ENCODE measurements at places on chromosomes 2 and 18. TPM values are rescaled to one million over a fixed set of nuclear protein-coding genes. Genes with fewer than 3 reads are reported as not detected.

DNA sequence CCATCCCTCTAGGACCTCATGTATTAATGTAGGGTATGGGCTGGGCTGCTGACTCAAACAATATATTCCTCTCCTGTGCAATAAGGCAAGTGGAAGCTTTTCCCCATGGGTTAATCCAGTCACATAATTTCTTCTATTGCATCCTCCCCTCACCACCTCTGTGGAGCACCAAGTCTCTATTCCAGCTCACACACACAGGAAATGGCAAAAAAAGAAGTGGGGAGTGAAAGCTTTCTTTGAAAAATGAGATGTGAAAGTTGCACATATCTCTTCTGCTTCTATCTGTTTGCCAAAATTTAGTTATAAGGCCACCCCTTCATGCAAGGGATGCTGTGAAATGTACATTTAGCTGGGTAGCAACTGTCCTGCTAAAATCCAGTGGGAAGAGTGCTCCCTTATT is 121.3 kb downstream of the CDC42EP3 start:
- no peak overlapping the region for H3K4me3 ChIP-seq
- H3K27ac ChIP-seq, result no peak overlapping the region
- H3K27me3 ChIP-seq, result no peaks in the 10 kb centered on the region
- H3K36me3 ChIP-seq, result no peaks in the 10 kb centered on the region

GRCh38 chr2:101112772-101113157 is 38.4 kb downstream of the TBC1D8 start:
- H3K4me3 ChIP-seq, result peak overlapping the region; percentile 49
- peaks cover 51% of the 10 kb centered on the region for H3K4me1 ChIP-seq
- peak overlapping the region; percentile 88 for H3K27ac ChIP-seq
- peaks cover 3% of the 10 kb centered on the region for H3K27me3 ChIP-seq

DNA sequence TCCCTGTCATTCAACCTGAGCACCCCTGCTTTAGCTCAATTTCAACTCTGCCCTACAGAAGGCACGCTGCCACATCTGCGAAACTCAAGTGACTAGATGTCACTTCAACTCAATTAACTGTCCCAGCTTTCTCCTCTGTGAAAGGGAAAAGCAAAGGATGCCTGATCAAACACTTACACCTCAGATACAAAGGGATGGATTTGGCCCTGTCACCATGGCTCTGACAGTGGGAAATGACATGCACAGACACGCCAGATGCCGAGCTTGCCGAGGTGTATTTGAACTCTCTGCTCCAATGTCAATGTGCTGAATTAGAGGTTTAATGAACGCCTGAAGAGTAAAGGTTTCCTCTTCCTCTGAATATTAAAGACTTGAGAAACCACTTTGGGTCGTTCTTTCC is 481.1 kb downstream of the CBLN2 start:
- H3K36me3 ChIP-seq, result no peaks in the 10 kb centered on the region
- no peak overlapping the region for H3K4me3 ChIP-seq
- H3K4me1 ChIP-seq, result no peaks in the 10 kb centered on the region
- H3K27ac ChIP-seq, result no peak overlapping the region
- H3K27me3 ChIP-seq, result no peaks in the 10 kb centered on the region
- no peak for DNase-seq

DNA sequence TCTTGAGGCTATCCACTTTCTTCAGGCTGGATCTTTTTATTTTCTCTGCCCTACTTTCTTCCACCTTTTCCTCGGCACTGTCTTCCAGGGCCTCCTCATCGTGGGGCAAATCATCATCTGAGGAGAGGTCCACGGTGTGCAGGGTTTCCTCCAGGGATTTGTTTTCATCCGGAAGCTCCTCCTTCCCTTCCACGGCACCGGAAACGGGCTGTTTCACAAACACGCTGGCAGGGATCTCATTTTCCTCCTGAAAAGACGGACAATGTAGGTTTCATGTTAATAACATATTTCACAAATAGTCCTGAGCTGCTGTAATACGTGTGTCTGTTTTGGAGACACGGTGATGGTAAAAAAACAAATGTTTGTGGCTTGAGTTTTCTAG is 10.4 kb downstream of the CAVIN2 start:
- H3K27me3 ChIP-seq, result no peaks in the 10 kb centered on the region
- no peak overlapping the region for H3K27ac ChIP-seq
- no peak for DNase-seq
- no peaks in the 10 kb centered on the region for H3K36me3 ChIP-seq

DNA sequence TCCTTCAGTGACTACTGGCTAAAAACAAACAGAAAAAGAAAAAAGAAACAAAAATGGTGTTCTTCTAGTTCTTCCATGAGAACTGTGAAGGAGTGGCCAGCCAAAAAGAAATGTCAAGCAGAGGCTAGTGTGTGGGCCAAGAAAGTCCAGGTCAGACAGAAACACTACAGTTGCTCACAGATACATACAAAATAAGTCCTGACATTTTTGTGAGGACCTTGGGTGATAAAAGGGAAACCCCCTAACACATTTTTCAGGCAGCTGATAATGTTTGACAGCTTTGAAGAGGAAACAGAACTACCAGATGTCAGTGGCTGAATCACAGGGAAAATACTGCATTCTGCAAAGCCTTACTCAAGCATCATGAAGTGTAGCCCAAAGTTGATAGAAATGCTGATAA is 28.1 kb downstream of the ARHGAP25 start:
- peaks cover 22% of the 10 kb centered on the region for H3K4me1 ChIP-seq
- H3K27ac ChIP-seq, result no peak overlapping the region
- no peaks in the 10 kb centered on the region for H3K27me3 ChIP-seq
- H3K36me3 ChIP-seq, result no peaks in the 10 kb centered on the region

DNA sequence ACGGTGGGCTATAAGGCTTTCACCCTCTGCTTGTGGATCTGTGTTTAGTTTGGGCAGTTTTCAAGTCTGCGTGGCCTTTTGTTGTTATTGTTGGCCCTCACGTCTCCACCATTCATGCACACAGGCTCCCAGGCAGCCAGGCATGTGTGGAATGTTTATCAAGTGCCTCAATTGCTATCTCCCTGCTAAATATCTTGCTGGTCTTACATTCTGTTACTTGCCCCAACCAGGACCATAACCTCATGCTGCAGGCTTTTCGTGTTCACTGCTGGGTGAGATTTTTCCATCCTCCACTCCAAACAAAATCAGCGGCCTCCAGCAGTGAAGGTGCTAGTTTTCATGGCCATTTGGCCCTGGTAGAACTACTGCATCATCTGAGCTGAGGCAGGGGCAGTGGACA is 63.0 kb upstream of the DSC1 start:
- H3K4me1 ChIP-seq, result peaks cover 21% of the 10 kb centered on the region
- H3K36me3 ChIP-seq, result no peaks in the 10 kb centered on the region
- no peaks in the 10 kb centered on the region for H3K27me3 ChIP-seq
- H3K4me3 ChIP-seq, result no peak overlapping the region
- H3K27ac ChIP-seq, result peak overlapping the region; percentile 55
- DNase-seq, result no peak

AQP12B gene
- 0.10 TPM for total RNA-seq

ARHGAP28 gene
- 17.6 TPM for total RNA-seq

ATP6V1B1 gene
- 8.6 TPM for total RNA-seq

SERPINB8 gene
- 7.4 TPM for total RNA-seq

DPYSL5 gene
- 51.1 TPM for total RNA-seq

RNF125 gene
- total RNA-seq, result 1.8 TPM
